ENCODE measurements at places on chromosomes 1 and 21. TPM values are rescaled to one million over a fixed set of nuclear protein-coding genes. Genes with fewer than 3 reads are reported as not detected.

DNA sequence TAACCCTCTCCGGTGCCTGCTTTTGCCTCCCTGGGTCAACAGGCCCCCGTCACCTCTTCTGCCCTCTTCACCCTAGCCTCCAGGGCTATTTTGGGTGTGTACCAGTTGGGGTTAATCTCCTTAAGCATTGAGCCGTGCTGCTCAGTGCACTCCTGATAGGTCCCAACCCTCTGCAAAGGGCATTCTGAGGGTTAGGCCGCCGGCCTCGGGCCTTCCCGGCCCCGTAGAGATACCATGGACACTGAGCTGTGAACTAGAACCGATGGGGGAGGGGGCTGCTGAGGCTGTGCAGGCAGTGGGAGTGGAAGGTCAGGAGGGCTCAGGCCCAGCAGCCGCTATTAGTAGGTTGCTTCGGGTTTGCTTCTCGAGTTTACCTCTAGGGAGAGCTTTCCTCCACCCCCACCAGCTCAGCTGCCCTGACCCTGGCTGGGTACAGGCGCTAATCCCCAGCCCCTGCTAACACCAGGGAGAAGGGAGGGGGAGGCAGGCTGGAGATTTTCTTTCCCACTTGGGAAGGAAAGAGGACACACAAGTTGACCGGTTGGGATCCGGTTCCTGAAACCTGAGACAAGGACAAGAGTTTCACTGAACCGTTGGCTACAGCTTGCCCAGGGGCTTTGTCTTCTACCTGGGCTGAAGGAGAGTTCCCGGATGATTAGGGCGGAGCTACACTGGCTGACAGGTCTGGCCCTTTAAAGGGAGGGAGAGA is 4.8 kb downstream of the LMOD1 start:
- H3K4me1 ChIP-seq: peaks cover 4% of the 10 kb centered on the region
- H3K36me3 ChIP-seq: no peaks in the 10 kb centered on the region
- no peak overlapping the region for H3K27ac ChIP-seq
- no peak for DNase-seq

Gene ECM1
- total RNA-seq: 0.74 TPM

DNA sequence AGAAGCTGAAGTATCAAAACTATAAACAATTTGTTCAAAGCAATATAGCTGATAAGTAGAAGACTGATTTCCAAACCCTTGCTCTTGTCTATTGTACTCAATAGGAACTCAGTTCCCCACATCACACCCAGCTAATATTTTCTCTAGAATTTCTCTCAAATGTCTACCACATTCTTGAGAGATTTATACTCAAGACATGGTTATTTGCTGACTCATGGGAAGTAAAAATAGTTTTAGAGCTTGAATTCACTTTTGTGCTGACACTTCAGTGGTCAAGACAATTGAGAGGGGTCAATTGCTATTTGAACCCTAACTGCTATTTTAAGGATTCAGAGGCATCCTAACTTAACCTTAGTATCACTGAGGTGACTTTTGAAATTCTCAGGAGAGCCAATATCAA is 99.0 kb downstream of the TNNI3K start:
- no peak overlapping the region for H3K4me3 ChIP-seq
- H3K4me1 ChIP-seq: no peaks in the 10 kb centered on the region
- H3K27ac ChIP-seq: no peak overlapping the region
- no peak for DNase-seq
- H3K27me3 ChIP-seq: no peaks in the 10 kb centered on the region

DNA sequence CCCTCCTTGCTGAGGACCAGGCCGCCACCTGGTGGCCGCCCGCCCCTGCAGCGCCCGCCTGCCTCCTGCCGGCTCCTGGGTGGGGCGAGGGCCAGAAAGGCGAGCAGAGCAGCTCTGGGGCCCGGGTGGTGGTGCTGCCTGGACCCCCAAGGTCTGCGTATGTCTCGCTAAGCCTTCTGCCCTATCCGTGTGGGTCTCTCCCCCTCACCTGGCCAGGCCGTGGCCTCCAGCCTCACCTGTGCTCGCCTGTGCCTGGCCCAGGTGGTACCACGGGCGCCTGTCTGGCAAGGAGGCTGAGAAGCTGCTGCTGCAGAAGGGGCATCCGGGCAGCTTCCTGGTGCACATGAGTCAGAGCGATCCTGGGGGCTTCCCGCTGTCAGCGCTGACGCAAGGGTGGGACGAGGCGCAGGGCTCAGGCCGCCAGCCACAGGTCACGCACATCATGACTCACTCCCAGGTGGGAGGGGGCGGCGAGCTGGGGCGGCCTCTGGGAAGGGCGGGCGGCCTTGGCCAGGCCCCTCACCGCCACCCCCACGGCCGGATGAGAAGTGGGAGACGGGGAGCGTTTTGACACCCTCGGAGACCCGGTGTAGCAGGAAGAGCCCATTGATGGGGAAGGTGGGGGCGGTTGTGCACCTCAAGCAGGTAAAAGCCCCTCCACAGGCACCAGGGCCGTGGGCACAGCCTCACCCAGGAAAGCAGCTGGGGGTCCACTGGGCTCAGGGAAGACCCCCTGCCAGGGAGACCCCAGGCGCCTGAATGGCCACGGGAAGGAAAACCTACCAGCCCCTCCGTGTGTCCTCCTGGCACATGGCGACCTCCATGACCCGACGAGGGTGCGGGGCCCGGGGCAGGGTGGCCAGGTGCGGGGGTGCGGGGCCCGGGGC is 9.9 kb downstream of the RNF223 start:
- peak overlapping the region; percentile 87 for H3K4me3 ChIP-seq
- peaks cover 7% of the 10 kb centered on the region for H3K27me3 ChIP-seq
- H3K36me3 ChIP-seq: peaks cover 43% of the 10 kb centered on the region
- peak overlapping the region; percentile 90 for H3K27ac ChIP-seq

Gene PRKAA2
- total RNA-seq: not detected

DNA sequence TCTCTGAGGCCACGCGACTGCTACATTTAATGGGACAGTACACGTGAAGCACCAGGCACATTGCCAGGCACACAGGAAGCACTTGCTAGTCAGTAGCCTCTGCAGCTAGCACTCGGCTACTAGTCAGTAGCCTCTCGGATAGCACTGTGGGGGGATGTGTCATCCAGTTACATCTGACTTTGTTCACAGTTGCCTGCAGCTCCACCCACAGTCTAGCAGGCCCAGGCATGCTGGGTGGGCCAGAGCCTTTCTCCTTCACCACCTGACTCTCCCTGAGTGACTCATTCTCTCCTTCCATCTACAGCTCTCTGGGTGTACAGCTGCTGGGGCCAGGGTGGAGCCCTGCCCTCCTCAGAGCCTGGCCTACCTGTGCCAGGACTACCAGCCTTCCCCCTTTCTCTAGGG is 51.5 kb downstream of the PTPRF start:
- no peaks in the 10 kb centered on the region for H3K27me3 ChIP-seq
- H3K27ac ChIP-seq: peak overlapping the region; percentile 32
- no peaks in the 10 kb centered on the region for H3K36me3 ChIP-seq
- H3K4me1 ChIP-seq: peaks cover 7% of the 10 kb centered on the region

GRCh38 chr1:13888351-13888986 is 188.5 kb downstream of the PRDM2 start:
- H3K36me3 ChIP-seq: no peaks in the 10 kb centered on the region
- peaks cover 19% of the 10 kb centered on the region for H3K27me3 ChIP-seq
- no peak overlapping the region for H3K4me3 ChIP-seq
- no peak for DNase-seq
- no peak overlapping the region for H3K27ac ChIP-seq

DNA sequence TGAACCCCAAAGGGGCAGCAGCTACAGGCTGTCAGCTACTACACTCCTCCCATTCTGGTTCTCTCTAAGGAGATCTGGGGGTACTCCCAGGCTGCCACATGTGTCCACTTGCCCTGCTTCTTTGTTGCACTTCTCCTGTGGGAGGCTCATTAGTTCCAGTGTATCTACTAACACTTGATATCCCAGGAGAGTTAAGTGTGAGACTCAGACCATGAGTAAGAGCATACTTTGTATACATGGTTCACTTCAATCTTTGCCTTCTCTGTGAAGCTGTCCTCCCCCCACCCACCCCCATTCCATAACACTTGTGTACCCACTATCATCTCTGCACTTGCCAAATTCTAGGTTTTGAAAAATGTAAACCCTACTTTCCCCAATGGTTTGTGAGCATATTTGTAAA is 34.9 kb upstream of the GADD45A start:
- H3K4me3 ChIP-seq: no peak overlapping the region
- H3K27me3 ChIP-seq: no peaks in the 10 kb centered on the region
- H3K36me3 ChIP-seq: no peaks in the 10 kb centered on the region
- no peak overlapping the region for H3K27ac ChIP-seq

- H3K27ac ChIP-seq: no peak overlapping the region
- H3K4me1 ChIP-seq: peaks cover 50% of the 10 kb centered on the region
- no peak overlapping the region for H3K4me3 ChIP-seq
Observed at GRCh38 chr1:6805004-6805416, 19.8 kb downstream of the CAMTA1 start.

- peaks cover 2% of the 10 kb centered on the region for H3K27me3 ChIP-seq
- H3K4me1 ChIP-seq: peaks cover 17% of the 10 kb centered on the region
- DNase-seq: peak; percentile 27
- no peaks in the 10 kb centered on the region for H3K36me3 ChIP-seq
- peak overlapping the region; percentile 69 for H3K4me3 ChIP-seq
Observed at GRCh38 chr1:211606332-211606913, 27.5 kb upstream of the SLC30A1 start.

GRCh38 chr1:87686671-87687070 is 358.0 kb downstream of the LMO4 start:
- H3K36me3 ChIP-seq: no peaks in the 10 kb centered on the region
- no peaks in the 10 kb centered on the region for H3K4me1 ChIP-seq
- DNase-seq: no peak

DNA sequence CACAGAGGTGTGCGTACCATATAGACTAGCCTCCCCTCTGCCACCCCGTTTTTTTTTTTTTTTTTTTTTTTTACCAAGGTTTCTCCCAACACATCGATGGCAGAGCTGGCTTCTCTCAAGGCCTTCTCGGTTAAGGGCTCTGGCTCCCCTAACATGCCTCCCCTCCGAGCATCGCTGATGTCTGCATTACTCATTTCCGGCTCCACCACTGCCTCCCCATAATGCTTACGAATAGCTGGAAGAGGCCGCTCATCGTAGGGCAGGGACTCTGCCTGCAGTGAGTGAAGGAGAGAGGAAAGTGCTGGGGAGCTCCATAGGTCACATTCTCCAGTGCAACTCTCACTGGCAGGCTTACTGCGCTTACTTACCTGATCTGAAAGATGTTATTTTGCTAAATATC is 20.6 kb downstream of the CEP104 start:
- H3K4me3 ChIP-seq: no peak overlapping the region
- H3K4me1 ChIP-seq: no peaks in the 10 kb centered on the region
- no peak overlapping the region for H3K27ac ChIP-seq
- peaks cover 45% of the 10 kb centered on the region for H3K36me3 ChIP-seq
- no peaks in the 10 kb centered on the region for H3K27me3 ChIP-seq

GRCh38 chr1:164576291-164577271 is 17.6 kb downstream of the PBX1 start:
- H3K4me1 ChIP-seq: no peaks in the 10 kb centered on the region
- no peaks in the 10 kb centered on the region for H3K36me3 ChIP-seq
- H3K27me3 ChIP-seq: no peaks in the 10 kb centered on the region
- no peak for DNase-seq
- H3K4me3 ChIP-seq: no peak overlapping the region
- H3K27ac ChIP-seq: no peak overlapping the region

Gene LCE1B
- total RNA-seq: not detected

- DNase-seq: no peak
- no peak overlapping the region for H3K27ac ChIP-seq
- H3K27me3 ChIP-seq: no peaks in the 10 kb centered on the region
- no peaks in the 10 kb centered on the region for H3K4me1 ChIP-seq
- no peaks in the 10 kb centered on the region for H3K36me3 ChIP-seq
- no peak overlapping the region for H3K4me3 ChIP-seq
Observed at GRCh38 chr21:39686646-39687468, 58.1 kb upstream of the IGSF5 start.

GRCh38 chr1:10899490-10900250 is 103.2 kb upstream of the CASZ1 start:
- no peaks in the 10 kb centered on the region for H3K36me3 ChIP-seq
- peaks cover 14% of the 10 kb centered on the region for H3K4me1 ChIP-seq
- H3K27me3 ChIP-seq: no peaks in the 10 kb centered on the region
- no peak overlapping the region for H3K27ac ChIP-seq

DNA sequence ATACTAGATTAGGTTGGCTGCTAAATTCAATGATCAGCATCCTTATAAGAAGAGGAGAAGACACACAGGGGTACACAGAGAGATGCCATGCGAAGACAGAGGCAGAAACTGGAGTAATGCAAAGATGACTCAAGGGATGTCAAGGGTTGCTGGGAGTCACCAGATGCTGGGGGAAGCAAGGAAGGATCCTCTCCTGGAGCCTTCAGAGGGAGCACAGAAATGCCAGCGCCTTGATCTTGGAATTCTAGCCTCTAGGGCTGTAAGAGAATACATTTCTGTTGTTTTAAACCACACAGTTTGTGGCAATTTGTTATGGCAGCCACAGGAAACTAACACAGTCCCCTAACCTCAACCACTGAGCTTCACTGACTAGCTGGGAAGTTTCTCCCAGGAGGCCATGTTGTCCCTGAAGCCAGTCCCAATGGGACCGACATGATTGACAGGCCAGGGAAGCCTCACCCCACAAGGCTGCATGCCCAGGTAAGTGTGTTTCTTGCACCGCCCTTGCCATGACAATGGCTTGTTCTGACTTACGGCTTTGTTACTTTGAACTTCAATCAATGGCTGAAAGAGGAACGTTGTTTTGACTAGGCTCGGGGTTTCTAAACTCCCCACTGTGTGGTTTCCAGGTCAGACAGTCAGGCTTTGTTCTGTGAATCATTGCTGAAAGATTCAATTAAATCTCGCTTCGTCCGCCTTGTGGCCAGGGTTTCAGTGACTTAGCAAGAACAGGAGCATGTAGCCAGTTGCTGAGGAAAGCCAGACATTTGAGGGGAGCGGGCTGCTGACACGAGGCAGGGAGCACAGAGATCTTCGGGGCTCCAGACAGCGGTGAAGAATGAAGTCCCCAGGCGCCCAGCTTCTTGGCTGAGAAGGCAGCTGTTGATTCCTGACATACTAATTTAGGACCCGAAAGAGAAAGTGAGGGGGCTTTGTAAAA is 62.3 kb downstream of the RUNX1 start:
- peak overlapping the region; percentile 92 for H3K27ac ChIP-seq
- peak; percentile 94 for DNase-seq
- peak overlapping the region; percentile 72 for H3K4me3 ChIP-seq
- no peaks in the 10 kb centered on the region for H3K36me3 ChIP-seq

DNA sequence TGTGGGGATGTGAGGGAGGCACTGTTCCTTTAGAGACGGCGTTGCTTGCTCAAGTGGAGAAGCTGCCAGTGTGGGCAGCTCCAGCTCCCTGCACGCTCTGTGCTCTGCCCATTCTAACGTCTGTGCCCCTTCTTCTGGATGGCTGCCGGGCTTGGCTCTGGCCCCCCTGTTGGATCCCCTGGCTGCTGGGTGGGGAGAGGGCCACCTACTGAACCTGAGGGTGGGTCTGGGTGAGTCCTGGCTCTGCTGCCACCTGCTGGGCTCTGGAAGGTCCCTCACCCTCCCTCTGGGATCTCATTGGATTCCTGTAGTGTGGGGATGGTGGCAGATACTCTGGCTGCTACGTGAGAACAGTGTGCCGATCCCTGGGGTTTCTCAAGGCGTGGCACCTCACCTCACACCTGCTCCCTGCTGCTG is 5.0 kb downstream of the PFKL start:
- peaks cover 10% of the 10 kb centered on the region for H3K36me3 ChIP-seq
- no peak overlapping the region for H3K27ac ChIP-seq
- DNase-seq: peak; percentile 60
- peaks cover 35% of the 10 kb centered on the region for H3K4me1 ChIP-seq
- H3K4me3 ChIP-seq: no peak overlapping the region
